Peyer's patch (tissue), 4 donors: ENCODE measurements at places on chromosomes 5 and 9.

DNA sequence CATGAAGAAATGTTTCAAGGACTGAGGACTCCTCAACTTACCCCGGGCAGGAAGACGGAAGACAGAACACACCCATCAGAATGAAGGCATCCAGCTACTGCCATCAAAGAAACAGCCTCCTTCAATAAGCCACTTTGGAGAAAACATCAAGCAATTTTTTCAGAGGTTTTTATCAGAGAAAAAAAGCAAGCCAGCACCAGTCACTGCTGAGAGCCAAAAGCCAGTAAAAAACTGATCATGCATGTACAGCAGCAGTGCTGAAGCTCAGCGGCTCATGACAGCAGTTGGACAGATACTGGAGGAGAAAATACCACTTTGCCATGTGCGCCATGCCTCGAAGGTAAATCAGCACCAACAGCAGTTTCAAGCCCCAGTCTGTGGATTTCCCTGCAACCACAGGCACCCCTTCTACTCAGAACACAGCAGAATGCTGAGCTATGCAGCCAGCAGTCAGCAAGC is 10.1 kb upstream of the ZNF484 start:
- H3K27me3 ChIP-seq, result no peaks in the 10 kb centered on the region
- H3K36me3 ChIP-seq, result no peaks in the 10 kb centered on the region
- H3K4me1 ChIP-seq, result no peaks in the 10 kb centered on the region
- no peak overlapping the region for H3K4me3 ChIP-seq

GRCh38 chr5:171311322-171312077 is 2.5 kb downstream of the TLX3 start:
- DNase-seq, result no peak
- H3K27ac ChIP-seq, result no peak overlapping the region
- peak overlapping the region; percentile 25 for H3K4me3 ChIP-seq

DNA sequence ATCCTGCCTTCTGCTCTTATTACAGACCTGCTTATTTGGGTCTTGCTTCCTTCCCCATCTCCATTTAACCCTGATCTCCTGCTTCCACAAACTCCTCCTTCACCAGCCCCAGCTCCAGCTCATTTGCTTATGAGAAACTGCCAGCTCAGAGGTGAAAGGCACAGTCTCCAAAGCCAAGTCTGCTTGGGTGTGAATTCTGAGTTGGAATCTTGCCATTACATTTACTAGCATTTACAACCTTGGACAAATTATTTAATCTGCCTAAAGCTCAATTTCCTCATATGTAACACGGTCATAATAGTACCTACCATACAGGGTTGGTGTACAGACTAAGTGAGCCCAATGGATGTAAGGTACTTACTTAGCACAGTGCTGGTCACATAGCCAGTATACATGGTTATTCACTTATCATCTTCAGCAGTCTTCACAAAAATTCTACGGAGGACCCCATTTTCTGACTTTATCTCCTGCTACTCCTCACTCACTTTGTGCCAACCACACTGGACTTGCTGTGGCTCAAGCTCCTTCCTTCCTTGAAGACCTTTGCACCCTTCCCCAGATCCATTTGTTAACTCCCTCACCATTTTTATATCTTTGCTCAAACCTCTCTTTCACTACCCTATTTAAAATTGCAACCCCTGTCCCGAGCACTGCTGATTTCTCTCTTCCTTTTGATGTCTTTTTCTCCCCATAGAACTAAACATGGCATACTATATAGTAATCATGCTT is 86.2 kb downstream of the DOCK2 start:
- no peaks in the 10 kb centered on the region for H3K4me1 ChIP-seq
- no peak overlapping the region for H3K4me3 ChIP-seq

- H3K4me3 ChIP-seq, result no peak overlapping the region
- H3K4me1 ChIP-seq, result no peaks in the 10 kb centered on the region
- DNase-seq, result no peak
- peak overlapping the region; percentile 11 for H3K27ac ChIP-seq
These were observed 65.0 kb upstream of the AFAP1L1 start for GRCh38 chr5:149206524-149207141.

DNA sequence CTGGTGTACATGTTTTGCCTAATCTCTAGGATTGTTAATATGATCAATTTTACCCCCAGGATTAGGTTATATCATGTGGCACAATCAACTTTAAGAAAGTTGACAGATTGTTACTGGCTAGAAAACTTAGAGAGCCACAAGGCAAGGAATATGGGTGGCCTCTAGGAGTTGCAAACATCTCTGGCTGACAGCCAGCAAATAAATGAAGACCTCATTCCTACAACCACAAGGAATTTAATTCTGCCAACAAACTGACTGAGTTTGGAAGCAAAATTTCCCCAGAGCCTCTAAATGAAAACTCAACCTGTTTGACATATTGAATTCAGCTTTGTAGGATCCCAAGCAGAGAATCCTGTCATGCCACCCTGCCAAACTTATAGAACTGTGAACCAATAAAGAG is 196.4 kb upstream of the PTGER4 start:
- no peaks in the 10 kb centered on the region for H3K27me3 ChIP-seq
- H3K4me3 ChIP-seq, result no peak overlapping the region
- H3K27ac ChIP-seq, result no peak overlapping the region

DNA sequence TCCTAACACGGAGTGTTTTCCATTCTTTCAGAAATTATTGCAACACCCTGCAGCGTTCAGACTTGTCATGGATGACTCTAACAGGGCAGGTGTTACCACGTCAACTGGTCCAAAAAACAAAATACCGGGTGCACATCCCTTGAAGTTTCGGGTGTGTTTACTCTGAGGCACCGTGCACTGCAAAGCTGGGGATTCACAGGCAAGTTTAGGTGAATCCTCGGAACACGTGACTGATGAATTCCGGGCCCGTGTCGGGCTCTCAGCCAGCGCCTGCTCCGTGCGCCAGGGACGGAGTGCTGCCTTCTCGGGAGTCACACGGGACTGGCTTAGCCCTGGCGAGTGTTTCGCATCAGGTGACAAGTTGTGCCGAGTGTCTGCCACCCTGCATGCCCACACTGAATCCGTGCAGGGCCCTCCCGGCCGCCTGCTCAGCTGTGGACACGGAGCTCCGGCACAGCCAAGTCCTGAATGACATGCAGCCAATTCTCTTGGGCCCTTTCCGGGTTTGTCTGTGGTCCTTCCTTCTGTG is 66.0 kb upstream of the IRX4 start:
- no peaks in the 10 kb centered on the region for H3K36me3 ChIP-seq
- DNase-seq, result no peak
- H3K4me3 ChIP-seq, result no peak overlapping the region
- H3K4me1 ChIP-seq, result no peaks in the 10 kb centered on the region
- H3K27ac ChIP-seq, result no peak overlapping the region
- no peaks in the 10 kb centered on the region for H3K27me3 ChIP-seq

DNA sequence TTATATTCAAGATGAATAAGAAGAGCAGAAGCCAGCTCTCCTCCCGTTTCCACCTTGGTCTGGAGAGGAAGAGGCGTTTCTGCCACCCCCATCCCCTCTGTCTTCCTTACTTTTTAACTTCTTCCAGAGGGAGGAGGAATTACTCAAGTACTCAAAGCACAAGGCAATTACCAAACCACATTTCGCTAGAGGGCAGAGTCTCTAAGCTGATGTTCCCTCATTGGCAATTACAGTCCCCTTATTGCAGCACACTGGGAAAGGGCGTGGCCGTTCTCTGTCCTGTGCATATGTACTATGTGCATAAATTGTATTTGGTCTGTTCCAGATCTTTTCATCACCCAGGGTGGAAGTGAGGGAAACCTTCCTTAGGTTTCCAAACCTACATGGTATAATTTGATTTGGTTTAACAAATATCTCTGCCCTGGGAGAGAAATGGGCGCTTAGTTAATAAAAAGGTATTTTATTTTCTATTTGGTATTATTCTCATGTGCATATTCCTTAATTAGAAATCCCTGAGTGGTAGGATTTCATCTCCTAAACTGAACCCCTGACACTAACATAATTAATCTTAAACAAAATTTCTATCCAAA is 29.8 kb upstream of the ALDOB start:
- no peaks in the 10 kb centered on the region for H3K27me3 ChIP-seq
- no peaks in the 10 kb centered on the region for H3K36me3 ChIP-seq
- DNase-seq, result no peak

DNA sequence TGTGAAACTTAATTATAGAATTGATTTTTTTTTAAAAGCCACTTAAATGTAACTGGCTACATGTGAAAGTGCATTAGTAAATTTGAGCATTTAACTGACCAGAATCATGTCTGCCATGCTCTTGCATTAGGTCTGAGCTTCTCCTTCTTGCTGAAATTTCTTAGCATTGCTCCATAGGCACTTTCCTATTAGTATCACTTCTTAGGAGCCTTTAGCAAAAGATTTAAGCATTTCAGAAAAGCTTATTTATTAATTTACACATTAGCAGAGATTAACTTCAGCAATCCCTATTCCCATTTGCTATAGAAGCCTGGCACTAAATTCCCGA is 211.0 kb downstream of the SNX18 start:
- H3K4me1 ChIP-seq, result no peaks in the 10 kb centered on the region
- no peaks in the 10 kb centered on the region for H3K27me3 ChIP-seq
- H3K27ac ChIP-seq, result no peak overlapping the region
- no peak overlapping the region for H3K4me3 ChIP-seq
- DNase-seq, result no peak
